Central memory CD8-positive, alpha-beta T cell (primary cell): ENCODE measurements at places on chromosomes 3 and 15.

DNA sequence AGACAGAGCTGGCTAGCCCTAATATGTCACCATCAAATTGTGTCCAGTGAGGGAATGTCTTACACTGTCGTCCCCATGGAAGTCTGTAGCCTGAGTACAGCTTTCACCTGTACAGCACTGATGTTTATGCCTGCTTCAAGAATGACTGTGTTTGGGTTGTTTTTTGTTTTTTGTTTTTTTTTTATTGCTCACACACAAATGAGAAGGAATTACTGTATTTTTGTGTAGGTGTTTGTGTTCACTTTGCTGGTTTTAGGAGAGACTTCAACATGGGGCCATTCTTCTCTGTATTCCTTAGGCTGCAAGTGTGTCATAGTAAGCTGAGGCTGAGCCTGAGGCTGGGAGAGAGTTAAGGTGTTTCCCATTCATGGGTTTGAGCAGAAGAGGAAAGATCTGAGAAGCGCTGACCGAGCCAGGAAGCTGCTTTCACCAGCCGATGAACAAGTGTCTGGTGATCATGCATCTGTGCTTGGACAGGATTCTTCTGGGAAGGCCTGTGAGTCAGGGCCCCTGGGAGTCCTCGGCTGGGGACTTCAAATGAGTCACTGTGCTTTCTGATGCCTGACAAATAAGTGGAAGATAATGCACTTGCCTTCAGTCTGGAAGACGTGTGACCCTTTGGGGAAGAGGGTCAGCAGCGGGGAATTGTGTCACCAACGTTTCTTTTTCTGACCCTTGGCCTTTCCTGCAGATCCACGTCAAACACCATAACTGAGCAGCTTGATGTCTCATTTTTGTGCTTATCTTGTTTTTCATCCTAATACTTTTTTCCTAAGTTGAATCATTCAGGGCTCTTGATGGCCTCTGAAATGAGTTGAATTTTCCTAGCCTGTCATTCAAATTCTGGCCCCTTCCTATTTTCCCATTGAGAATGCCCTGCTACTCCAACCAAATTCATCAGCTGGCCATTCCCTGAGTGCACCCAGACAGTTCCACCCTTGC is 36.7 kb upstream of the ZBTB38 start:
- no peaks in the 10 kb centered on the region for H3K36me3 ChIP-seq
- H3K4me3 ChIP-seq = no peak overlapping the region
- H3K4me1 ChIP-seq = no peaks in the 10 kb centered on the region
- no peak for DNase-seq

GRCh38 chr3:53192608-53193007 is 31.6 kb downstream of the PRKCD start:
- peaks cover 32% of the 10 kb centered on the region for H3K36me3 ChIP-seq
- H3K4me1 ChIP-seq = peaks cover 14% of the 10 kb centered on the region
- no peaks in the 10 kb centered on the region for H3K27me3 ChIP-seq
- no peak for DNase-seq
- no peak overlapping the region for H3K4me3 ChIP-seq
- H3K27ac ChIP-seq = peak overlapping the region; percentile 63

GRCh38 chr3:55307622-55308021 is 179.5 kb downstream of the WNT5A start:
- no peaks in the 10 kb centered on the region for H3K27me3 ChIP-seq
- H3K36me3 ChIP-seq = no peaks in the 10 kb centered on the region
- no peak for DNase-seq
- H3K27ac ChIP-seq = no peak overlapping the region

- no peaks in the 10 kb centered on the region for H3K27me3 ChIP-seq
- H3K4me3 ChIP-seq = no peak overlapping the region
- DNase-seq = no peak
- H3K36me3 ChIP-seq = peaks cover 2% of the 10 kb centered on the region
Observed at GRCh38 chr3:99544786-99545281, 93.6 kb upstream of the COL8A1 start.

DNA sequence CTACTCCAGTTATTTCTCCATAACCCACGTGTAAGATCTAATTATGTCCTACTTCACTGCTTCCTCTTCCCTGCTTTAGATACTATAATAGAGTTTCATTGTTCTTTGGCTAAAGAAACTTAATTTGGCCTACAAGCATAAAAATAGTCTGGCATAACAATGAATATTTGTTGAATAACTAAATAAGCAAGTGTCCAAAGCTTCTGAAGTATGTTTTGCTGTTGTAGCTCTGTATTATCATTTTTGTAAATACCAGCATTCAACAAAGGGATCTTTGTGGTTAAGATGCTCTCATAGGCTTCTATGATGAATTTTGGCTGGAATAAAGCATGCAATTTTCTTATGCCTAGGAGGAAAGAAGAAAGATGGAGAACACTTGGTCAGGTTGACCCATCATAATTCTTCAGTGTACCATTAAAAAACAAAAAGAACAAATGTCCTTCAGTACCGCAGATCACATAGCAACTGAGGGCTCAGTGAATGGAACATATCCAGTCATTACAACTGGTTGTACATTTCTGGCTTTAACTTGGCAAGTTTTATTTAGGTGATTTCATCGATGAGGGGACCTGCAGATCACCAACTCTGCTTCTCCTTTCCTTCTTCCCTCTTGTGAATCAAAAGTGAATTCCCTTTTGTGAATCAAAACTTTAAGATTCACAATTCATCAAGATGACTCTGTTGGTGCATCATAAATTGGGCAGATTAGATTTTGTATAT is 465.9 kb upstream of the TGFBR2 start:
- H3K4me3 ChIP-seq = no peak overlapping the region
- DNase-seq = no peak
- no peaks in the 10 kb centered on the region for H3K36me3 ChIP-seq
- H3K27ac ChIP-seq = no peak overlapping the region
- H3K27me3 ChIP-seq = peaks cover 11% of the 10 kb centered on the region

DNA sequence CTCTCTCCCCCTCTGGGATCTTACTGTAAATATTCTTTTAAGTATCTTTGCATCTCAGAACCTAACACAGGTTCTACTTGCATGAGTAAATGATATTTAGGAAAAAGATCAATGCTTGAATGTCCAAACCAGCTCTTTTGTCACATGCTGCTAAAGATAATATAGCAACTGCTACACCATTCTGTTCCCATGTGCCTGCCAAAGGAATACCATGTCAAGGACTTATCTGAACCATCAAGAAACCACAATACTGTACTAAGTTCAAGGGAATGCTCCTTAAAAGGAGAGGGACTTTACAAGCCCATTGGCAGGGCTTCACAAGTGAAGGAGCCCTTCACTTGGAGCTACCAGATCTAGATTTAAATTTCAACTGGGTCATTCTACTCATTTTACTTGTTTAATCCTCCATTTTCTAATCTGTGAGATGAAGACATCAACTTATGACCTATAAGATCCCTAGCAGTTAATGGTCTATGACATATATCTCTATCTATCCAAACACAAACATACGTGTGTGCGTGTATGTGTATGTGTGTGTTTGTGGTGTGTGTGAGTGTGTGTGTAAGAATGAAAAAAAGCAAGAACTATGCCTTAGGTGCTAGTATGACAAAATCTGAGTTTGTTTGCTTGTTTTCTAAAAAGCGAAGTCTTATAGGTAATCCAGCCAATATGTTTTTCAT is 13.0 kb upstream of the SEC62 start:
- H3K27me3 ChIP-seq = peaks cover 54% of the 10 kb centered on the region
- no peak for DNase-seq
- H3K27ac ChIP-seq = no peak overlapping the region
- H3K36me3 ChIP-seq = no peaks in the 10 kb centered on the region
- H3K4me3 ChIP-seq = no peak overlapping the region

GRCh38 chr15:63191895-63192618 is 2.7 kb downstream of the RAB8B start:
- H3K4me3 ChIP-seq = peak overlapping the region; percentile 95
- peak; percentile 68 for DNase-seq
- no peaks in the 10 kb centered on the region for H3K27me3 ChIP-seq
- H3K27ac ChIP-seq = peak overlapping the region; percentile 93
- peaks cover 60% of the 10 kb centered on the region for H3K4me1 ChIP-seq
- peaks cover 14% of the 10 kb centered on the region for H3K36me3 ChIP-seq

- DNase-seq = no peak
- no peak overlapping the region for H3K4me3 ChIP-seq
- no peaks in the 10 kb centered on the region for H3K36me3 ChIP-seq
- no peak overlapping the region for H3K27ac ChIP-seq
Observed at GRCh38 chr3:118468801-118469200, 565.8 kb downstream of the IGSF11 start.

- peaks cover under 1% of the 10 kb centered on the region for H3K27me3 ChIP-seq
- no peak overlapping the region for H3K27ac ChIP-seq
- no peak overlapping the region for H3K4me3 ChIP-seq
- H3K4me1 ChIP-seq = no peaks in the 10 kb centered on the region
Observed at GRCh38 chr3:25589783-25590258, 74.9 kb downstream of the TOP2B start.

GRCh38 chr15:70415398-70415797 is 317.7 kb upstream of the TLE3 start:
- H3K27me3 ChIP-seq = peaks cover 46% of the 10 kb centered on the region
- DNase-seq = no peak
- no peaks in the 10 kb centered on the region for H3K4me1 ChIP-seq
- no peak overlapping the region for H3K4me3 ChIP-seq

DNA sequence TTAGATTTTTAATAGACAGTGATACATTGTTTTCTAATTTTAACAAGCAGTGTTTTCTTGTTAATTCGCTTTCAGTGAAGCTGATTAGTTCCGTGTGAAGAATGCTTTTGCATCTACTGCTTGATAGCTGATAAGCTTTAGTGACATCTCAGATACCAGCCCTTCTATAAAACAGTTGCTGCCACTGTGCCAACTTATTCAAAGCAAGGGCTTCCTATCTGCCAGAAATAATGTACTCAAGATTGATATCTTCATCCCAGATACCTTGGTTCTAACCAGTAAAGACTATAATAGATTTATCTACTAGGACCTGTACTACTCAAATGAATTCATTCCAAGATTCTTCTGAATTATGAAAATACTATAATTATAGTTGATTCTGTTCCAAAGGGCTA is 30.4 kb downstream of the RARB start:
- no peaks in the 10 kb centered on the region for H3K27me3 ChIP-seq
- no peaks in the 10 kb centered on the region for H3K36me3 ChIP-seq
- H3K4me1 ChIP-seq = no peaks in the 10 kb centered on the region
- no peak overlapping the region for H3K4me3 ChIP-seq

GRCh38 chr15:62798536-62798935 is 244.0 kb upstream of the TPM1 start:
- H3K27me3 ChIP-seq = peaks cover 62% of the 10 kb centered on the region
- DNase-seq = no peak
- H3K36me3 ChIP-seq = no peaks in the 10 kb centered on the region
- H3K4me1 ChIP-seq = no peaks in the 10 kb centered on the region
- no peak overlapping the region for H3K4me3 ChIP-seq

GRCh38 chr3:160183345-160184076 is 41.7 kb upstream of the C3orf80 start:
- no peaks in the 10 kb centered on the region for H3K36me3 ChIP-seq
- no peak for DNase-seq
- peaks cover 25% of the 10 kb centered on the region for H3K27me3 ChIP-seq
- H3K4me1 ChIP-seq = no peaks in the 10 kb centered on the region
- no peak overlapping the region for H3K4me3 ChIP-seq

- H3K4me1 ChIP-seq = peaks cover 19% of the 10 kb centered on the region
- H3K36me3 ChIP-seq = no peaks in the 10 kb centered on the region
- no peak overlapping the region for H3K27ac ChIP-seq
- H3K4me3 ChIP-seq = no peak overlapping the region
Observed at GRCh38 chr3:16807391-16807790, 77.4 kb upstream of the PLCL2 start.

GRCh38 chr3:78455712-78456433 is 1311.9 kb downstream of the ROBO1 start:
- no peak overlapping the region for H3K4me3 ChIP-seq
- no peaks in the 10 kb centered on the region for H3K36me3 ChIP-seq
- H3K27me3 ChIP-seq = no peaks in the 10 kb centered on the region
- H3K27ac ChIP-seq = no peak overlapping the region
- H3K4me1 ChIP-seq = no peaks in the 10 kb centered on the region

DNA sequence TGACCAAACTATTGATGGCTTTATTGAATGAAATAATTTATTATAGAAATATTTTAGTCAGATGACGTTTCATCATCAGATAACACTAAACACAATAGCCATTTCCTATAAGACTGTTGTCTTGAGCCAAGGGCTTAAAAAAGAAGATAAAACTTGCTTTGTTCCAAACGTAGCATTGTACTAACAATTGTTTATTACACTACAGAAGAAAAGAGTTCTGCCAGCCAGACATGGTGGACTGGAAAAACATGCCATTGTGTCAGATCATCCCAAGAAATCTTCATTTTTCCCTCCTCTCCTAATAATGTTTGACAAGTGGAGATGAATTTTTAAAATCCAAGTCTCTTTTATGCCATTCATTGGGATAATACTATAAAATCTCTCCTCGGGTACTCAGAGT is 203.3 kb downstream of the CDIN1 start:
- no peak for DNase-seq
- no peaks in the 10 kb centered on the region for H3K36me3 ChIP-seq
- no peaks in the 10 kb centered on the region for H3K27me3 ChIP-seq
- no peak overlapping the region for H3K4me3 ChIP-seq
- H3K4me1 ChIP-seq = peaks cover 14% of the 10 kb centered on the region
- H3K27ac ChIP-seq = no peak overlapping the region

- H3K36me3 ChIP-seq = no peaks in the 10 kb centered on the region
- no peak overlapping the region for H3K27ac ChIP-seq
- no peak overlapping the region for H3K4me3 ChIP-seq
- DNase-seq = no peak
- no peaks in the 10 kb centered on the region for H3K4me1 ChIP-seq
- no peaks in the 10 kb centered on the region for H3K27me3 ChIP-seq
Observed at GRCh38 chr3:168424059-168424734, 328.5 kb upstream of the GOLIM4 start.

GRCh38 chr3:180284331-180285110 is 247.8 kb upstream of the PEX5L start:
- no peak overlapping the region for H3K27ac ChIP-seq
- H3K27me3 ChIP-seq = no peaks in the 10 kb centered on the region
- H3K36me3 ChIP-seq = no peaks in the 10 kb centered on the region
- no peak overlapping the region for H3K4me3 ChIP-seq
- DNase-seq = no peak

DNA sequence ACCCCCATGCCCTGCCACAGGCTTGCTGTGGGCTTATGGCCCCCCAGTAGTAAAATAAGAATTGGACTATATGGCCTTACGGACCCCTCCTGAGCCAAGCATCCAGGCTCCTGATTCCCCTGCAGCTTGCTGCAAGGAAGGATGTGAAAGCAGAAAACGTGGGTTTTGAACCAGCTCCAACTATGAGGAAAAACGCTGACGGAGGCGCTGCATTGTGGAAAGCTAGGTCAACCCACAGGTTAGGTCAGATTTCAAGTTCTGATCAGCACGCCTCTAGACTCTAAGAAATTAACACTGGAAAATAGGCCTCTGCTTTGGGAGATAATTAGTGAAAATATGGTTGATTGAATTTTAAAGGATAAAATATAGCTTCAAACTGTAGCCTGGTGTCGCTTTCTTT is 195.4 kb upstream of the HES1 start:
- no peak overlapping the region for H3K4me3 ChIP-seq
- no peaks in the 10 kb centered on the region for H3K36me3 ChIP-seq

- H3K4me1 ChIP-seq = peaks cover 4% of the 10 kb centered on the region
- no peaks in the 10 kb centered on the region for H3K36me3 ChIP-seq
- no peak overlapping the region for H3K27ac ChIP-seq
- no peak for DNase-seq
- no peaks in the 10 kb centered on the region for H3K27me3 ChIP-seq
Observed at GRCh38 chr3:69115731-69116130, 6.7 kb downstream of the LMOD3 start.
